ENCODE measurements at places on chromosomes 7 and 10. TPM values are rescaled to one million over a fixed set of nuclear protein-coding genes. Genes with fewer than 3 reads are reported as not detected.

DNA sequence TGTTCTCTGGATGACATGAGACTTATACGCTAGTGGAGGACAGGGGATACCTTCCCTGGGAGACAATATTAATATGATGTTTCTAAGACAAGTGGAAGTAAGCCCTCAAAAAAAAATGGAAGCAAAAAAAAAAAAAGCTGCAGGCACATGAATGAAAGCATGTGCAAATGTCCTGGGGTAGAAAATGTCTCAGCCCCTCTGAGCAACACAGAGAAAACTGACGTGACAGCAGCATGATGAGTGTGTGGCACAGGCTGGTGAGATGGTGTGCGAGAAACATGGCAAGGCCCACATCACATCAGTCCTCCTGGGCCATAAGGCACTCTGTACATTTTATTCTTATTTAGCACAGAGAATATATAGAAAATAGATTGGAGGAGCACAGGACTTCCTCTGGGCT lies 254.7 kb upstream of the PFKP start:
- no peaks in the 10 kb centered on the region for H3K36me3 ChIP-seq
- no peak overlapping the region for H3K27ac ChIP-seq
- H3K4me3 ChIP-seq = no peak overlapping the region
- no peaks in the 10 kb centered on the region for H3K4me1 ChIP-seq

DNA sequence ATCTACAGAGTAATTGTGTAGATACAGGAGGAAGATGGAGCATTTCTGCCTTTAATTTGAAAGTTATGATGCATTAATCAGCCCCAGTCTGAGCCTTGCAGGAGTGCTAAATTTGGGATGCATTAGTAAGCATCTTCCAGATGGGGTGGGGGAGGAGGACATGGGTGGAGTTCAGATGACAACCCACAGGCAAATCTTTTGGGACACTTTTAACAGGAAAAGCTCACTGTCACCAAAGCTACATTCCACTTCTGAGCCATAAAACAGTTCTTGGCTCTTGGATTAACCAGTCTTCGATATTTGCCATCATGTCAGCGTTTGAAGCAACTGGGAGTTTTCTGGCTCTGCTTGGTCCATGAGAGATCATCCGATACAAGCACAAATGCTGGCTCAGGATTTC lies 121.1 kb downstream of the CXCL12 start:
- H3K27me3 ChIP-seq = no peaks in the 10 kb centered on the region
- no peak for DNase-seq
- H3K36me3 ChIP-seq = no peaks in the 10 kb centered on the region
- no peak overlapping the region for H3K27ac ChIP-seq

DNA sequence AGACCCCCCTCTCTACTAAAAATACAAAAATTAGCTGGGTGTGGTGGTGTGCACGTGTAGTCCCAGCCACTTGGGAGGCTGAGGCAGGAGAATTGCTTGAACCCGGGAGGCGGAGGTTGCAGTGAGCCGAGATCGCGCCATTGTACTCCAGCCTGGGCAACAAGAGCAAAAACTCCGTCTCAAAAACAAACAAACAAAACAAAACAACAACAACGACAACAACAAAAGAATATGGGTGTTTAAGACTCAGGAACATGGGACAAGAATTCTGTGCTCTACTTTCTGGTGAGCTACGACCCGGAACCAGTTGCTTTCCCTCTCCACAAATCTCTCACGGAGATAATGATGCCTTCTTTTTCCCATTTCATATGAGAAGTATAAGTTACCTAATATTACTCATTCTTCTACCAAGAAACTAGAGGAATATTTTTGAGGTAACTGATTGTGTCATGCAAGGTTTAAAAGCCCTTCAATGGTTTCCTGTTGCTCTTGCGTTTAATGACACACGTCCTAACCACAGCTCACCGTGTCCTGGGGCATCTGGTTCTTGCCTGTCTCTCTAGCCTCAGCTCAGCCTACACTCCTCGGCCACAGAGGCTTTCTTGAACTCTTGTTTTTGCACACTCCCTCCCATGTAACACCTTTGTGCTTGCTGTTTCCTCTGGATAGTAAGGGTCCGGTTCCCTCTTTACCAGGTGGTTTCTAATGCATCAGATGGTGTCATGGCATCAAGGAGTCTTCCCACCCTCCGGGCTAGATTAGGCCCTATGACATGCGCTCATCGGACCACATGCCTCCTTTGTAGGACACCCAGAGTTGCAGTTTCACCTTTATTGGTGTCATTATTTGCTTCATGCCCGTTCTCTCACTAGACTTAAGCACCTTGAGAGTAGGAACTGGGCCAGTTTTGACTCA lies 67.5 kb downstream of the PFKFB3 start:
- no peak overlapping the region for H3K27ac ChIP-seq
- H3K36me3 ChIP-seq = no peaks in the 10 kb centered on the region
- no peaks in the 10 kb centered on the region for H3K4me1 ChIP-seq
- H3K4me3 ChIP-seq = no peak overlapping the region
- H3K27me3 ChIP-seq = no peaks in the 10 kb centered on the region
- DNase-seq = no peak

The MYOZ1 gene
- 0.17 TPM for total RNA-seq

The CUEDC2 gene
- total RNA-seq = 60.8 TPM

Data from fibroblast of lung (primary cell).